Anterior cingulate cortex (tissue), 58 donors: ENCODE measurements at places on chromosomes 13 and 19.
A peak's percentile ranks its signal among the peaks of the same experiment; 100 is the strongest.

DNA sequence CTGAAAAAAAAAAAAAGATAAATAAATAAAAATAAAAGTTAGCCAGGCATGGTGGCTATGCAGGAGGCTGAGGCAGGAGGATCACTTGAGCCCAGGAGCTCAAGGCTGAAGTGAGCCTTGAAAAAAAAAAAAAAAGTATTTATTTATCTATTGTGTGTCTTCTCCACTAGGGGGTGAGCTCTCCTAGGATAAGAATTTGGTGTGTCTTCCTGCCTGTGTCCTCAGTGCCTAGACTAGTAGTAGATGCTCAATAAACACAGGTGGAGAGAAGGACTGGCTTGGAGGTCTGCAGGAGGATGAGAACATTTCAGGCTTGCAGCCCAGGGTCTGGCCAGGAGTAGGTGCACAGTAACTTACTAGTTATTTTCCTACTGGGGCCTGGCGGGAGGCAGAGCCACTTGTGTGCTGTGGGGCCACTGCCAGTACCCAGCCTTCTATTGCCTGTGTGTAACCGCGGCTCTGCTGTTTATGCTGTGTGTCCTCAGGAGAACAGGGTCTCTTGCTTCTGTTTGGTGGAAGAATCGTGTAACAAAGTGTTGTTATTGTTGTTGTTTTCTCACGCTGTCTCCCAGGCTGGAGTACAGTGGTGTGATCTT lies 5.4 kb downstream of the LMTK3 start:
- DNase-seq: no peak

- DNase-seq: no peak
Measured at GRCh38 chr13:73607489-73608156, 526.6 kb downstream of the KLF12 start.

DNA sequence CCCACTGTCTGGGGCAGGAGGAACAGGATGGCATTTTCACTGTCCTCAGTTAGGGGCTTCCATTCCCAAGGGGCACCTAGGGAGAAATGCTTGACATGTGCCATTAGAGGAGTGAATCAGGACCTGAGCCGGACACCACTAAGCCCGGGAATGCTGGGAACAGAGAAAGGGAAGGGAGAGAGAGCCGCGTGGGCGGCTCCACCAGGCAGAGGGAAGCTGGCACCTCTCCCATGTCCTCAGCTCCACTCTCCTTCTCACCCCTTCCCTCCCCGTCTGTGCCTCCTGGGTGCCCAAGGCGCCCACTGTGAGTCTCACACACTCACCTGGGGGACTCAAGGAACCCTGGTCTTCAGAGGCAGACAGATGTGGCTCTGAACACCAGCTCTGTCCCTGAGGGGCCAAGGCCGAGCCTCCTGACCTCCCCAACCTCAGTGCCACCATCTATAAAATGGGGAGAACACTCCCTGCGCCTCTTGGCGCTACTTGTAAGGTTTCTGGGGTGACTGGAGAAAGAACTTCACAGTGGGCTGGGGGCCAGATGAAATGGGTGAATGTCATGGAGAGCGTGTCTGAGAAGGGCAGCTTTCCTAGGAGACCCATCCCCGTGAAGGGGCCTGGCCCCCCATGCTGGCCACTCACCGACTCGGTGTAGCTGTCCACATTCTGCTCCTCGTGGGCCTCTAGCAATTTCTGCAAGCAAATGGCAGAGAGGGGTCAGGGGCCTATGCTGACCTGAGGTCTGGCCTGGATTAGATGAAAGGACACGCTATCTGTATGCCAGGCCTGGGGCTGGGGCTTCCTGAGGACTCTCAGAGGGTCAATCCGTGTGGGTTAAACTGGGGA lies 5.3 kb upstream of the KPTN start:
- no peak for DNase-seq

DNA sequence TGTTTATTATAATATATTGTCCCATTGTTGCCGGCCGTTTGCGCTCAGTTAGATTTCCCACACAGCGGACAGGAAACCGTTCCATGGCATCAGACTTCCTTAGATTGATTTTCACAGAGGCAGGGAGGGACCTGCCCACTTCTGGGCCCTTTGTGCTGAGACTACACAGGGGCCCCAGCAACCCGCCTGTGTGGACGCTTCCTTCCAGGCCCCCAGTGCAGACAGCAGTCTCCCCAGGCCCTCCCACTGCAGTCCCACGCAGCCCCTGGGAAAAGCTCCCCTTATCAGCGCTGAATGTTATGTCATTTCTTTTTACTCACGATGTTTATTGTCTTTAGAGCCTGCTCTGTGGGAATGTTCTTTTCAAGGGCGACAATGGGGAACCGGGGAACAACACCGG lies 351.7 kb upstream of the ARGLU1 start:
- DNase-seq: no peak

GRCh38 chr13:32471187-32471922 lies 43.4 kb upstream of the N4BP2L1 start:
- DNase-seq: peak; percentile 72

DNA sequence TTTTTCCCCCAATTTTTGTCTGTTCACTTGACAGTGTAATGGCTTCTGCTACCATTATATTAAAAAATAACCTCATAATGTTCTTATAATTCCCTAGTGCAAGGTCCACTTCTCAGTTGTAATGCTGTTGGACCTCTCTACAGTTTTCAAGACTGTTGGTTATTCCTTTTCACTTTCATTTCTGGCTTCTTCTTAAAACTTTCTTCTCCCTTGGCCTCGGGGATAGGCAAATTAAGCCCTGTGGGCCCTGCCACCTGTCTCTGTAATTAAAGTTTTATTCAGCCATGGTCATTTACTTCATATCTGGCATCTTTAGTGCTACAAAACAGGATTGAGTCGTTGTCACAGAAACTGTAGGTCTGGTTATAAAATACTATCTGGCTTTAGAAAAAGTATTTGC lies 313.5 kb downstream of the KLF12 start:
- DNase-seq: no peak

GRCh38 chr13:91468301-91468700 lies 69.9 kb downstream of the GPC5 start:
- no peak for DNase-seq

- peak; percentile 50 for DNase-seq
Measured at GRCh38 chr19:18044825-18045304, 36.9 kb downstream of the ARRDC2 start.

DNA sequence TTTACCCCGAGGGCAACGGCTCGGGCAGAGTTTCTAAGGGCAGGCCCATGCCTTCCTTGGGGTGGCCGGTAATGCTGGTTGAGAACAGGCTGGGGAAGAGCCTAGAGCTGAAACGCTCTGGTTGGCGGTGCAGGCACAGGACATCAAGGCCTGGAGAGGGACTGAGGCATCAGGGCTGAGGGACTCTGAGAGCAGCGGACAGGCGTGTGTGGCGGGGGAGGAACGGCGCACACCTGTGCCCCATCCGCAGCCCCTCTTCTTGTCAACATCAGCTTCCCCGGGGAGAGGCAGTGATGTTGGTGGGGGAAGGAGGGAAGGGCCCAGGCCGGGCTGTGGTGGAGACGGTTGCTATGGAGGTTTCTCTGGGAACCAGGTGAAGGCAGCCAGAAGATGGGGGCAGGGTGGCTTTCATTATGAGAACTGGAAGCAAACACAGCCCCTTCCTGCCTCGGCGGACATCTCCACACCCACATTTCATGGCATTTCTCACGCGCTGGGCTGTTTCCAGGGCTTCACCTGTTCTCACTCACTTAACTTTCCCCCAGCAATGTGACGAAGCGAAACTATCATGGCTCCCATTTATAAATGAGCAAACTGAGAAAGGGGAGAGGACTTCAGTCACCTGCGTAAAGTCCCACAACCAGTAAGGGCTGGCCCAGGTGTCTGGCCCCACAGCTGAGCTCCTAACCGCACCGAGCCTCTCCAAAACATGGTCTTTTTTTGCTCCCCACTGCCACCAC lies 8.2 kb upstream of the ATF5 start:
- no peak for DNase-seq

GRCh38 chr13:113078902-113079780 lies 26.4 kb upstream of the F7 start:
- DNase-seq: peak; percentile 58

DNA sequence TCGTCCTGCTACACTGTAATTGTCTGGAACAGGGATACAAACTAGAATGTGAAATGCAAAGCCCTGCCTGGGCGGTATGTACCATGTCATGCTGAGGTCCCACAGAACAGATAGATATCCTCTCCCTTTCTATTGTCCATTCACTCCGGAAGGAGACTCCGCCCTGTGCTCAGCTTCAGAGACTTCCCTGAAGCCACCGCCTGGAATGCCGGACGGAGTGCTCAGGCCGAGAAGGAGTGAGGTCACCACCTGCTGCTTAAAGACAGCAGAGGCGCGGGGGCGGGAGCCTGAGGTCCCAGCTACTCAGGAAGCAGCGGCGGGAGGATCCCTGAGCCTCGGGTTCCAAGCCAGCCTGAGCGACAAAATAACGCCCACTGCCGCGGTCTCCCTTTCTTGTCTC lies 890 bp upstream of the ZNF611 start:
- no peak for DNase-seq

DNA sequence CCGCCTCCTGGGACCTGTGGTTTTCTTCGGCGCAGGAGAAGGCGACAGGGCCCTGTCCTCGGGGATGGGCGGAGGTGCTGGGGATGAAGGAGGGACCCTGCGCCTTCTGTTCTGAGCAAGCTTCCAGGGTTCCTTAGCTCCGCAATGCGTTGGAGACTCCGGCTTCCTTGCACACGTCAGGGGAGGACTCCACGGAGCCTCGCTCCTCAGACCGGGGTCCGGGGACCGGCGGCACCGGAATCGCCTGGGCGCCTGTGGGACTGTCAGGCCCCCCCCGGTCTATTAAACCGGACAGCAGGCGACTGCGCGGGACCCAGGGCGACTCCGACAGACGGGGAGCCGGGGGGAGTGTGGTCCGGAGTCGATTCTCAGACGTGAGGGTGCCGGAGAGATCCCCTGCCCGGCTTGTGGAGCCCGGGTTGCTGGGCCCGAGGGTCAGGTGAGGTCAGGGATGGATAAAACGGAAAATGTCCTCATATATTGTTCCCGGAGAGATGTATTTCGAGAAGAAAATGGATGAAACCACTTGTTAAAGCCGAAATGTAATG lies 227.4 kb downstream of the TEX29 start:
- no peak for DNase-seq

DNA sequence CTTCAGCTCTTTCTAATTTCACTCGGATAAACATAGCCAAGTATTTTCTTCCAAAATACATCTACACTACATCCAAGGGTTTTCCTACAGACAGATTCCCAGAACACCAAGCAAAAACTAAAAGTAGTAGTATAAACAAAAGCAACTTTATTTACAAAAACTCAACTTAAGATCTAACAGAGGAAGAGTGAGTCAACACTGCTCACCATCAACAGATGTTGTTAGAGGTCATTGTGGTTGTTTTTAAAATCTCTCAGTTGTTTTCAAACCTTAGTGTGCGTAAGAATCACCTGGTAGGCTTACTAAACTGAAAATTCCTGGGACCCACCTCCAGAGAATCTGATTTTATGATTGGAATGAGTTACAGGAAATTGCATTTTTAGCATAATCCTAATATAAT lies 631.7 kb upstream of the SGCG start:
- no peak for DNase-seq

DNA sequence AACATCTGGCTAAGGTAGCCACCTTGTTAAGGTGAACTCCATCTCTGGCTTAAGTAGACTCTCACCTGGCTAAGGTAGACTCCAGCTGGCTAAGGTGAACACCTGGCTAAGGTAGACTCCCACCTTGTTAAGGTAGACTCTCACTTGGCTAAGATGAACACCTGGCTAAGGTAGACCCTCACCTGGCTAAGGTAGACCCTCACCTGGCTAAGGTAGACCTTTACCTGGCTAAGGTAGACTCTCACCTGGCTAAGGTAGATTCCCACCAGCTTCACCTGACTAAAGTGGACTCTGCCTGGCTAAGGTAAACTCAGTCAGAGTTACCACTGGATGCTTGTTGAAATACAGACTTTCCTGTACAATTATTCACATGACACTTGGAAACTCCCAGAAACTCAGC lies 23.6 kb downstream of the PIN1 start:
- DNase-seq: no peak

GRCh38 chr13:98324105-98324504 lies 147.0 kb upstream of the RNF113B start:
- no peak for DNase-seq

DNA sequence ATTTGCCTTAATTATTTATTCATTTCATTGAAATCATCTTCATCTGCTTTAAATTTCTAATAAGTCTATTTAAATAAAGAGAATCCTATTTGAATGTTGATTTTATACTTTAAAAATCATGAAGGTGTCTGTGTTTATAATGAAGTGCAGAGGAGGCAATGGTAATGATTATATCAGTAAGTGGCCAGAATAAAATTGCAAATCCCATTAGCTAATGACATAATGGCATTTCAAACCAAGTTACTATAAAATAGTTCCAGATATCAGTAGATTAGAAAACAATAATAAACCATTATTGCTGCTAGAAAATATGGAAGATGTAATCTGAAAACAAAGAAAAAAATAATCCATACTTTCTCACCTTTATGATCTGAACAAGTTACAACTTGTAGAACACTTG lies 647.8 kb upstream of the KLHL1 start:
- DNase-seq: no peak

- DNase-seq: no peak
Measured at GRCh38 chr13:50598338-50598737, 245.2 kb downstream of the DLEU7 start.

GRCh38 chr13:79847882-79848592 lies 367.1 kb downstream of the NDFIP2 start:
- DNase-seq: no peak

- no peak for DNase-seq
Measured at GRCh38 chr19:6475321-6476108, 6.1 kb downstream of the DENND1C start.

- no peak for DNase-seq
Measured at GRCh38 chr13:50457415-50458393, 385.8 kb downstream of the DLEU7 start.
